ENCODE measurements at places on chromosomes 2 and 18.

GRCh38 chr2:168322325-168323007 is 75.1 kb upstream of the STK39 start:
- DNase-seq = no peak

GRCh38 chr2:154849482-154849881 is 151.0 kb downstream of the KCNJ3 start:
- DNase-seq = no peak

- DNase-seq = no peak
These were observed 263.8 kb downstream of the SETBP1 start for GRCh38 chr18:44944461-44944860.

- no peak for DNase-seq
These were observed 40.1 kb upstream of the AKAIN1 start for GRCh38 chr18:5237083-5237722.

GRCh38 chr2:156145976-156146375 is 186.5 kb downstream of the NR4A2 start:
- no peak for DNase-seq

GRCh38 chr2:199279146-199279545 is 178.6 kb downstream of the SATB2 start:
- DNase-seq = no peak

GRCh38 chr2:181022652-181023051 is 42.2 kb downstream of the UBE2E3 start:
- DNase-seq = no peak

DNA sequence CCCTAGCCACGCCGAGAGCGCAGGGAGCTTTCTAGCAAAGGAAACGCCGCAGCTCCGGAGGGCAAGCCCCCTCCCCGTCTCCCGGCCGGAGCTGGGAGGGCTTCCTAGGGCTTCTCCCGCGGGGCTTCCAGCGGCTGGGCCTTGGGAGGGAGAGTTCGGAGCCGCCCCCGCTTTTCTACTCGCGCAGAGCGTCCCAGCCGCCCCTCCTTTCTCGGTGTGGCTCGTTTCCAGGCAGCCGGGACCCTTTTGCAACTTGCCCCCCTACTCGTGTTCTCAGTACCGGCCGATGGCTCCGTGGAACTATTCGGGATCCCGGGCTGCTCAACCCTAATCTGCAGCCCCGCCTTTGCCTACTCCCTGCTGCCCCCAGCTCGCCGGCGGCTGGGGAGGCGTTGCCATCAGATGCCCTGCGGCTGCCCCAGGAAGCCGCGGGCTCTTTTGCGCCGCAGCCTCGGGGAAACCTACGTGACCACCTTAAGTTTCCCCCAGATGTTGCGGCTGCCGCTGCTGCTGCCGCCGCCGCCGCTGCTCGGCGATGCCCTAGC is 1.5 kb upstream of the NR4A2 start:
- no peak for DNase-seq

GRCh38 chr18:39172695-39173421 is 1607.3 kb upstream of the CELF4 start:
- no peak for DNase-seq

- no peak for DNase-seq
These were observed 464.9 kb downstream of the CDH2 start for GRCh38 chr18:27712066-27712465.

GRCh38 chr2:238818561-238818960 is 29.3 kb upstream of the TWIST2 start:
- DNase-seq = no peak

DNA sequence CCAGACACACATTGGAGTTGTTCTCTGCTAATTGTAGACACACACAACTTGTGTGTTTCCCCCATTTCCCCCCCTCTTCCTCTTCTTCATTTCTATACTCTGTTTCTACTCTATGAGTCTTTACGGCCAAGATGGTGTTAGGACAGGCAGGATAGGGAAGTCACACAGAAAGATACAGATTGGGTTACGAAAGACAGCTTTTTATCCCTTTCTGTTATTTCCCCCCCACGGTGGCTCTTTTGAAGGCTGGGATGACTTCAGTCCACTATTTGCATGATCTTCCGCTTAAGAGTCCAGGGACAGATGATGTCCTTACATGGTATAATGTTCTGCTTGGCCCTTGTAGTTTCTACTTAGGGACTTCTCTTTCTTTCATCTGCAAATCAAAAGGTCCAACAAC is 1.6 kb upstream of the EMILIN2 start:
- DNase-seq = no peak

- DNase-seq = no peak
These were observed 81.4 kb downstream of the CABYR start for GRCh38 chr18:24220318-24220688.

DNA sequence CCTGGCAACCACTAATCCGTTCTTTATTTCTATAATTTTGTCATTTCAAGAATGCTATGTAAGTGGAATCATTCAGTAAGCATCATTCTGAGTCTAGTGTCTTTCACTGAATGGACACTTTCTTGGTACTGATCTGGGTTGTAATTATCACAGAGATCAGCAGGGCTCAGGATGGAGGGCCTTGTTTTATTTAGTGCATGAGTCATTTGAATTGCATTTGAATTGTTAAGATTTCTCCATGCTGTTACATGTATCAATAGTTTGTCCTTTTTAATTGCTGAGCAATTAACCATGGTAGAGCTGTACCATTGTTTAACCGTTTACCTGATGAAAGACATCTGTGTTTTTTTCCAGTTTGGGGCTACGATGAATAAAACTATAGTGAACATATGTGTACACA is 256.4 kb downstream of the THSD7B start:
- no peak for DNase-seq

GRCh38 chr2:241125626-241126025 is 23.5 kb upstream of the MTERF4 start:
- no peak for DNase-seq

- DNase-seq = no peak
These were observed 2.4 kb downstream of the ITGA4 start for GRCh38 chr2:181459621-181460021.

GRCh38 chr2:154710685-154711084 is 12.2 kb downstream of the KCNJ3 start:
- DNase-seq = no peak

DNA sequence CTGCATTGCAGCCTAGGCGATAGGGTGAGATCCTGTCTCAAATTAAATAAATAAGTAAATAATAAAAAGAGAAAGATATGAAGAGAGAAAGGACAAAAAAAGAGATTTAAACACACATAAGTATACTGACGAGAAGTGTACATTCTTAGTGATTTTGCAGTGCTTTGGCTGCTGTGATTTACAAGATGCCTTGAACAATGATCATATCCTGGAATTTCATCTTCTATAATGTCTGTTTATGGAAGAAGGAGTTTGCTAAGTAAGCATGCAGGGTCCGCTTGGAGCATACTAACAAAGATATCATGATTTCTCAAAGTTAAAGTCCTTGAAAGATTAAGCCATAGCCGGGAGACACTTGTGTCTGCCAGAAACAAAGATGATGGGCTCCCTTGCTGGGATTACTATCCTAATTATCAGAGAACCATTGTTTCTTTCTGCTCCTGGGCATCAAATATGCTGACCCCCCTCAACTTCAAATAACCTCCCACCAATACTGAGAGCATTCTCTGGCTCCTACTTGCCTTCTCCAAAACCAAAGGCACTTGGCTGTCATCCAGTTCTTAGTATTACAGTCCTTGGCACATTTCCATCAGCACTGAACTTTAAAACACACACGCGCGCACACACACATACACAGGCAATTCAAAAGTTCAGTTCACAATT is 47.5 kb upstream of the STAM2 start:
- peak; percentile 6 for DNase-seq

DNA sequence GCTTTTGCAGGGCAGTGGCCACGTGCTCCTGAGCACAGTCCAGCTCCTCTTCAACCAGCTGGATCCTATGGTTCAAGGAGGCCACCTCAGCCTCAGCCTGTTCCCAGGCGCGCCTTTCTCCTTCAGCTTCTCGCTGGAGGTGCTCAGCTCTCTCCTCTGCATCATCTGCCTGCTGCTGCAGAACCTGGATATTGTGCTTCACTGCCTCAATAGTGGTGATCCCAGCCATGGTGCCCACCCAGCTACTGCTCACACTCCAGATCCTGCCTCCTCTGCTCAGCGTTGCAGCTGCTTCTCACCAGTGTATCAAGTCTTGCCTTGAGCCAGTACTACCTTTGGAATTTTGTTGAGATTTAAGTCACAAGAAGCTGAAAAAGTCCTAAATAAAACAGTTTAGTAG is 67.9 kb downstream of the ASXL2 start:
- DNase-seq = no peak

DNA sequence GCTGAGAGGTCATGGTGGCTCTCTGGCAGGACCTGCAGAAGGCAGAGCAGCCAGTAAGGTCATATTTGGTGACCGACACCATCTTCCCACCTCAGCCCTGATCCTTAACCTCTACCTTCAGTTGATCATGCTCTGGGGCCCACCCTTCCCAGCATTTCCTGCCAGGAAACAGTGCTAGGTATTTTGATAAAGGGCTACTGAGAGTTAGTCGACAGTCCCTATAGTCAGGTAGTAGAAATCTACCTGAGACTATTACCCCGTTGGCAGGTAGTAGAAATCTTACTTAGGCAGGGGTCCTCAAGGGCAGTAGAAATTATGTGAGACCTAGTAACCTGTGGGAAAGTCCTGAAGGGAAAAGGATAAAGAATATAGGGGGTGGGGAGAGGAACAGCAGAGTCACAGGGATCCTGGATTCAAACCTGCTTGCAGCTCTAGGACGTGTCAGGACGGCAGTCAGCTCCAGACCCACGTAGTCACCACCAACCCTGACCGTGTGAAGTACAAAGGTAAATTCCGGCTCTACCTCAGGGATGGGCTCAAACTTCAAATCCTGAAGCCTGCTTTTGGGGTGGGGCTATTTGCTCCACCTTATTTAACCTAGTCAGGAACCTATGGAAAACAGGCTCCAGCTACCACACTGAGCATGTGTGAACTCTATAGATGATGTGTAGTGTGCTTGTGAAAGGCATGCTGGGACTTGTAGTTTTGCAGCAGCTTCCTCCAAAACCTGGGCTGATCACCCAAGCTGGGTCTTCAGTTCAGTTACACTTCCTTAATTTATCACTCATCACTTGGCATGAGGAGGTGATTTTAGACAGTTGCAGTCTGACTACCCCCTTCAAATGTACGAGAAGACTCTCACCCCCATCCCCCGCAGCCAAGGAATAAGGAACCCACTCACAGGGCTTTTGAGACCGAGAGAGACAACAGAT is at the start of gene DQX1:
TSS of gene DQX1 (minus strand) at position 515 of the 932 bp plus-strand sequence. CDS start at position 13, 502 bp downstream.
- DNase-seq = peak; percentile 91

- no peak for DNase-seq
These were observed 4.4 kb downstream of the POU3F3 start for GRCh38 chr2:104858006-104858978.

DNA sequence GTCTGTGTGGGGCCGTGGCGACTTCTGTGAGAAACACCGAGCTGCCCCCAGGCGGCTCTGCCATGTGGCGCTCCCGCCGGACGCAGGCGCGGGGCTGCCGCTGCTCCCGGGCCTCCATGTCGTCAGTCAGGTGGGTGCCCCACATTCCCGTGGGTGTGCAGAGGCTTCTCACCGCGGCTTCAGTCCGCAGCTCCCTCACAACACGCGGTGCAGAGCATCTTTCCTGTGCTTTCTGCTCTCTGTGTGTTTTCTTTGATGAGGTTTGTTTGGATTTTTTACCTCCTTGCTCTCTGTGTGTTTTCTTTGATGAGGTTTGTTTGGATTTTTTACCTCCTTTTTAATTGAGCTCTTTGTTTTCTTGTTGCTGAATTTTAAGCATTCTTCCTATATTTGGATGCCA is 13.0 kb downstream of the AQP12A start:
- DNase-seq = no peak

GRCh38 chr2:10619643-10620042 is 70.1 kb downstream of the NOL10 start:
- no peak for DNase-seq

DNA sequence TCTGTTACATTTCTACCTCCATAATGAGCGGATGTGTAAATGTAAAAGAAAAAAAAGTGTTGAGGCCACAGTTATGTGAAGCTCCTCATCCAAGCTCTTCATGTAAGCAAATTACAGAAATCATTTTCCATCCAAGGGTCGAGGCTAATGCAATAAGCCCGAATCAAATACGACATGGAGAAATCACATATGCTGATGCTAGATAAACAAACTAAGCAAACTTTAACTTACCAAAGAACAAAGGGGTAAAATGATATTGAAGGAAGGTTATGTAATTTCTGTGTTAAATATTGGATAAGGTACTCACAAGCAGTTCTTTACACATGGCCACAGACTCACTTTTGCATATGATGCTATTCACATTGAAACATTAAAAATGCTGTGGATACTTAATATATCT is 310.2 kb upstream of the ID2 start:
- no peak for DNase-seq

DNA sequence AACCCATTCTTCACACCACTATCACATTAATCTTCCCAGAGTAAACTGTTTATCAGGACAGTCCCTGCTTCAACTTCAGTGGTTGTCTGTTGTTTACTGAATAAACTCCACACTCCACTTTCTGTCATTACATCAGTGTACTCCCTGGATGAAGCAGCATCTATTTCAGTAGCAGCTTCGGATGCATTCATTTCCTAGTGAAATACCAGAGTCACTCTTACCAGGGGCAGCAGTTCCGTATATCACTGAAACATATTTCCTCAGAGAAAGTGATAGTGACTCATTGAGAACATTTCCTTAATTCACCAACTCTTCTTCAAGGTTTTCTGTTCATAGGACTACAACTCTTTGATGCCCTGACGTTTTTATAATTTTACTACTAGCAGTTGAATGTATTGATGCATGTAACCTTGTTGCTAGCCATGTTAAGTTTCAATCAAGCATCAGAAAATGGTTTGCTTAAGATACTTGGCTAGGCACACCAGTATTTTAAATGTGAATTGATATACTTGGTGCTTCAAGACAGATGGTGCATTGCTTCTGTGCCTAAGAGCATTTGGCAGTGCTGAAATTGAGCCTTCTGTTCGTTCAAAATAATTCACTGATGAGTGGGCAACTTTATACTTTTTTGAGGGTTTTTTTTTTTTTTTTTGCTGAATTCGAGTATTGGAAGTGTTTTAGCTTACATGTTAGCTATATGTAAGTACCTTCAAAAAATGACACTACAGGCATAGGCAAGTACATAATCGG is 92.3 kb downstream of the UBE2E3 start:
- DNase-seq = no peak

DNA sequence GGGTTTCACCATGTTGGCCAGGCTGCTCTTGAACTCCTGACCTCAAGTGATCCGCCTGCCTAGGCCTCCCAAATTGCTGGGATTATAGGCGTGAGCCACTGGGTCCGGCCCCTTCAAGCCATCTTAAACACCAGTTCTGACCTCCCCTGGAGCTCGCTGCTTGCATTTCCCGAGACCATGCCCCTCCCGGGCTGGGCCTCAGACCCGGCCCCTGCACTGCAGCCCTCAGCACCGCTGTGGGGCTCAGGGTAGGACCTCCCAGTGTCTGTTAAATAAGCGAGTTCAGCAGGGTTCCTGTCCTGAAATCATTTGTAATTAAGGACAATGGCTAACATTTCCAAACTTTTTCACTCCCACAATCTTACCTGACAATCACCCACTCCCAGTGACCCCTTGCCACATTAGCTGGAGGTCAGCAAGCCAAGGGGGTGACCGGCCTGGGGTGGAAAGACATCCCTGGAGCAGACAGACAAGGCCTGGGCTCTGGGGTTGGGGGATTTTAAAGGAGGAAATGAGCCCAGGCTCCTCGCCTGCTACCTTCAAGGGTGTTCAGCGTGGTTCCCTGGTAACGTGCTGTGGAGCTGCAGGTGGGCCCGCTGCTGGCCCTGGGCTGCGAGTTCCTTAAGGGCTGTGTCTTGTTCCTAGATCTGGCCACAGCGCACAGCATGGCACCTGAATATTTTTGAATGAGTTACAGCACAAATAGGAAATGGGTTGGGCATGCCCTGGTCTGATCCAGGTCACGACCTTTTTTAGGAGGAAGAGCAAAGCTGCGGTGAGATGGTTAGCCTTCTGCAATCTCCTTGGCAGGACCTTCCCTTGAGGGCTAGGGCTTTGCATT is 15.1 kb downstream of the CYS1 start:
- no peak for DNase-seq

Measured in epithelial cell of prostate (primary cell).